ENCODE measurements at places on chromosomes 13 and 19.

DNA sequence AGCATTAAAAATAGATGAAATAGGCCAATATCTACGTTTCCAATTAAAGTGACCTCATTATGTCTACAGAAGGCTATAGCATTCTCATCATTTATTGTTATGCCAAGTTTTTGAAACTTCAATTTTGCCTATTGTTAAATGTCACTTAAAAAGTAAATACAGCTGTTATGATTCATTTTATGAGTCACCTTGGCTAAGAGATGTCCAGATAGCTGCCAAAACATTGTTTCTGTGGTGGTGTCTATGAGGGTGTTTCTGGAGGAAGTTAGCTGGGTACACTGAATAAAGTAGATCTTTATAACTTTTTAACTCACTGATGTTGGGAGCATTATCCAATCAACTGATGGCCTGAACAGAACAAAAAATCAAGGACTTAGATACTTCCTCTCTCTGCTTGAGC is 1209.7 kb upstream of the PCDH9 start:
- no peak for DNase-seq

DNA sequence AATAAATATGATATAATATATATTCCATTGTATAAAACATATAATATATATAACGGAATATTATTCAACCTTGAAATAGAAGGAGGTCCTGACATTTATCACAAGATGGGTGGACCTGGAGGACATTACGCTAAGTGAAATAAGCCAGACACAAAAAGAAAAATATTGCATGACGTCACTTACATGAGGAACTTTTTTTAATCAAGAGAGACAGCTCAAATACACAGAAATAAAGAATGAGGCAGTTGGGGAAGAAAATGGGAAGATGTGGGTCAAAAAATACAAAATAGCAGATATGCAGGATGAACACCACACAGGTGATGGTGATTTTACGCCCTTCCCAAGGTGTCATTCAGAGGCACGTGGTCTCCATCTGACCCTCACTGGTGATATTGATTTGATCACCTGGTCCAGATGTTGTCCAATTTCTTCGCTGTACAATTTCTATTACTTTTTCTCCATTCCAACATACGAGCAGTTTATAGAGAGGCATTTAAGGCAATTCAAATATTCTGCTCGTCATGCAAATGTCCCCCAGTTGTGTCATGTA is 513 bp upstream of the ZNF317 start:
- DNase-seq, result no peak

DNA sequence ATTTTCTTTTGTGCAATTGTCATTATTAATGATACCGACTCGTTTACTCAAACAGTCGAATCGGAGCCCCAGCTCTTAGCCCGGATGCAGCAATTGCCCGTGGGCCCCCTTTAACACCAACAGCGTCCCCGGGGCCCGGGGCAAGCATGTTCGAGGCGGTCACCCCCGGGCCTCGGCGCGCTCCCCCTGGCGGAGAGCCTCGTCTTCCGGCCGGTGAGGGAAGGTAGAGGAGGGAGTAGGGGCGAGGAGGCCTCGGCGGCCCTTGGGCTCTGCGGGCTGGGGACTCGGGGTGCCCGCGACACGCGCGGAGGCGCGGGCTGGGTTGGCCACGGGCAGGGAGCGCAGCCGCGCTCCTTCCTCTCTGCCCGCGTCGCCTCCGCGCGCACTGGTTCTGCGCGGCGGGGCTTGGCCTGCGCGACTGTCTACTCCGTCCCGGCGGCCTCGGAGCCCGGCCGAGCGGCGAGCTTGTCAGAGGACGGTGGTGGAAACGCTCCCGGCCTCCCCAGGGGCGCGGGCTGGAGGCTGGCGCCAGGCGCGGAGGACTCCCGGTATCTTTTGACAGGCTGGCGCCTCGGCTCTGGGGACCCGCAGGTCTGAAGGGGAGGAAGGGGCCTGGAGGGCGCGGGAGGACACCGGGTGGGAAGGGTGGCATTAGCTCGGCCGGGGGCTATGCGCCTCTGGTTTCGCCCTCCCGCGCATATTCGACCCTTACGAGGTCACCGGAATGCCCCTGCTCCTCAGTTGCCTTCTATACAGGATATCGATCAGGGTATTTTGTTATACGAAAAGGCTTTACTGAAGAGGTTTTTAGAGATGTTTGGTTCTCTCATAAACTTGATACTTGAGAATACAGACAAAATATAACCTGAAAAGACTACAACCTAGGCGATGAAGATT is 1.5 kb downstream of the BIVM start:
- DNase-seq, result peak; percentile 72

DNA sequence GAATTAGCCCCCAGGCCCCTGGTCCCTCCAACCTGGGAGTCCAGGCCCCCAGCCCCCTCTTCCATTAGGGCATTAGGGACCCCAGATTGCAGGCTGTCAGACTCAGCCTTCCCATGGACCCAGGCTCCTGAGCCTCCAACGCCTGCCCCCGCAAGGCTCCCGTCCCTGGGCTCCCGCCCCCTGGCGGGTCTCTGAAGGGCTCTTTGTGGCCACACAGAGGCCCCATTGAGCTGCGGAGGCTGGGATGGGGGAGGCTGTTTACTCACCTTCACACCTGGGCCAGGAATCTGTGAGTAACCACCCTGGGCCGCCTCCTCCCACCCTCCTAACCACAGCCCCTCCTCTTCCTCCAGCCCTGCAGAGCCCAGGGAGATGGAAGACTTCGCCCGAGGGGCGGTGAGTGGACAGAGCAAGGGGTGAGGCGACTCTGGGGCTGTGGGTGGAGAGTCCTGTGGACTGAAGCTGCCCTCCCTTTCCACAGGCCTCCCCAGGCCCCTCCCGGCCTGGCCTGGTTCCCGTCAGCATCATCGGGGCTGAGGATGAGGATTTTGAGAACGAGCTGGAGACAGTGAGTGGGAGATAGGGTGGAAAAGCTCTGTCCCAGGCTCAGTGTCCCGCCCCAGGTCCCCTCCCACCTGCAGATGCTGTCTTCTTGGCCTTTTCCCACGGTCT is 4.9 kb downstream of the ARHGEF1 start:
- DNase-seq, result peak; percentile 54

DNA sequence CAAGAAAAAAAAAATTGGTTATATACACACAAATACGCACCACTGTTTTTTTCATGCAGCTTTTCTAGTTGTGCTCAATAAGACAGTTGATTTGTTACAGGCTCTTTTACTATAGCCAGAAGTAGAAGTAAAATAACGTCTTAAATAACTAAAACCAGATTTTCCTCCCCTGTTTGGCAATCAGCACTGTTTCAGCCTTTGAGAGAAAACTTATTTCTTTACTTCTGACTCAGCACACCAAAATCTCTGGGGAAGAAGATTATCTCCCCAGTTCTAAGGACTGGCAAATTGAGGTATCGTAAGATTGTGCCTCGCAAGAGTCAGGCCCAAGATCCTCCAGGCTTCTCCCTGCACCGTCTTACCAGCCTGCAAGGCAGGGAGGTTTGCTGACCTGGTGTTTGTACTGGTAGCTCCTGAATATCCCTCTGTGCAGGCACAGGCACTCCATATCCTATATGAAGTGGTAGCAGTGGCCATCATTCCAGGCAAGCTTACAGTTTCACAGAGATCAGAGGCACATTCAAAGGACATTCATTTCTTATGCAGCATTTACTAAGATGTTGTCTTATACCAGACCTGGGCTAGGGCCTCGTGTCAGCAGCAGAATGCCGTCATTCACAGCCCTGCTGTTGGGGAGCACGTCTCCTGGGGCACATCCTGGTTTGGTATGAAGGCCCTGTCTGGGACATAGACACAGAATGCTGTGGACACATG is 268.2 kb downstream of the ZNF536 start:
- DNase-seq, result no peak

DNA sequence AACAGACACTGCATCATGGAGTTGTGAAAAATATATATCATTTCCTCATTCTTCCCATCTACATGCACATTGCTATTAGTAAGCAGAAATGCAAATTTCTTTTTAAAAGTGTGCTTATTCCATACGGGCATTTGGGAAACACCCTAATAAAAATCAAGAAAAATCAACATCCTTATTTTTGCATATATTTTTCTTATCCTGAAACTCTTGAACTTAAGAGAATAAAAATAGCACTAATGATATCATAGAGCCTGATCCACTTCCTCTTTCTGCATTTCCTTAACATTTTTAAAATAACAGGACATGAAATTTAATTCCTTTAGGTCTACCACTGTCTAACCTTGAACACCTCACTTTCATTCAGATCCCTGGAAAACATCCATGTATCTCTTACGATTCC is 123.3 kb downstream of the VWA8 start:
- DNase-seq, result no peak
